NCI-H2107 (cell line): ENCODE measurements at places on chromosomes 2 and 18.

- no peak for DNase-seq
These were observed 174.8 kb downstream of the PRPF40A start for GRCh38 chr2:152542337-152542994.

- DNase-seq, result no peak
These were observed 35.0 kb downstream of the TPRKB start for GRCh38 chr2:73701968-73702665.

DNA sequence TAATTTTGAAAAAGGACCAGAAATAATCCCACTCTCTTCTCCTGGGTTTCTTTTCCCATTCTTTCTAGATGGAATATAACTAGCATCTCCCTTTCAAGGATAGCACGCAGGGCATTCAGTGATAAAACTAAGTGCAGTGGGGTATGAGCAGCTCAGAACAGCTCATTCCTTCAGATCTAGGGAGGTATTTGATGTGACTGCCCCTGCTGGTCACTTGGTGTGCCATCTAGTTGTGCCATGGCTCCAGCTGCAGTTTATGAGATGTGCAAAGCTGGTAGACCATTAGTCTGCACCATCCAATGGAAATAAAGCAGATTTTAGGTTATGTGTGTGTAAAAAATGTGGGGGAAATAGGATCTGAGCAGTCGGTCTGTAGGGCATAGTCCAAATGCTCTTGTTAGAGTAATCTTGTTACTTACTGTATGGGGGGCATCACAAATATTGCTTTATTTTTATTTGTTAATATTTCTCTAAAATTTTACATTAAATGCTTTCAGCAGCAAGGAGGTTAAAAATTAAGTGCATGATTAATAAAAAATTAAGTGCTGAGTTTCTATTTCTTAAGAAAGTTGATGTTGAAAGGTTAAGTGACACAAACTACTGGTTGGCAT lies 38.9 kb downstream of the CTAGE1 start:
- no peak for DNase-seq

DNA sequence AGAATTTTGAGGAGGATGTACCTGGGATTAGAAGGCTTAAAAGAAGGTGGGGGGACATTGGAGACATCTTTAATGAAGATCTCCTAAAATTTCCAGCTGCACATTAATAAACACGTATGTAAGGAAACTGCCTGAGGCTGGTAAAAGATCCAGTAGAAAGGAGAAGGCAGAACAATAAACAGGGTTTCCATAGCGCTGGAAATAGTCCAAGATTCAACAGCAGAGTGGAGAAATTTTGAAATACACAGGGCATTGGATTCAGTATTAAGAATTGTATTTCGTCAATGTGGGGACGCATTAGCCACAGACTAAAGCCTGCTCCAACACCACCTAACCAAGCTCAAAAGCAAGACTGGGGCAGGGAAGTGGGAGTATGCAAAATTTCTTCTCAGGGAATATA lies 606.9 kb upstream of the NRXN1 start:
- no peak for DNase-seq

DNA sequence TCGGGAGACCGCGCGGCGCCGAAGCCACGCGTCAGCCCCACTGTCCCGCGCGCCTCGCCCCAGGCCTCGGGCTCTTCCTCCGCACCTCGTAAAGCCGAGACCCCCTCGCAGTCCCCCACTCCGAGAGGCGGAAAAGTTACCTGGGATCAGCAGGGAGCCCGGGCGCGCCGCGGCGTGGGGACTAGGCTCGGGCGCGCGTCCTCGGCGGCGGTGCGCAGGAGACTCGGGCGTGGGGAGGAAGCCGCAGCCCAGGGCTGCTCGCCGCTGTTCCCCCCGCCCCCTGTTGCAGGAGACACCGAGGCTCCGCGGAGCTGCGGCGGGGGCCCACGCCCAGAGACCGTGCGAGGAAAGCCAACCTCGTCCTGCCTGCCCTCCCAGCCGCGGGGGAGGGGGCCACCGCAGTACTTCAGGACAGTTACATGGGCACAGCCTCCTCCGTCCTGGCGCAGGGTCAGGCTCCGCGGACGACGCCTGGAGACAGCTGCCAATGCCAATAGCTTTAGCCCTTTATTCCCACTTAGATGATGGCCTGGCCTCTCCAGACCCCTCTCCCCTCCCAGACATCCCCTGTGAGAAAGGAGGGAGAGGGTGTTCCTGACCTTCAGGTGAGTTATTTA lies at the start of gene EPB41L3:
EPB41L3 (minus strand) TSS at position 225 of the 617 bp plus-strand sequence. CDS start 54,814 bp downstream, outside the sequence.
- no peak for DNase-seq

DNA sequence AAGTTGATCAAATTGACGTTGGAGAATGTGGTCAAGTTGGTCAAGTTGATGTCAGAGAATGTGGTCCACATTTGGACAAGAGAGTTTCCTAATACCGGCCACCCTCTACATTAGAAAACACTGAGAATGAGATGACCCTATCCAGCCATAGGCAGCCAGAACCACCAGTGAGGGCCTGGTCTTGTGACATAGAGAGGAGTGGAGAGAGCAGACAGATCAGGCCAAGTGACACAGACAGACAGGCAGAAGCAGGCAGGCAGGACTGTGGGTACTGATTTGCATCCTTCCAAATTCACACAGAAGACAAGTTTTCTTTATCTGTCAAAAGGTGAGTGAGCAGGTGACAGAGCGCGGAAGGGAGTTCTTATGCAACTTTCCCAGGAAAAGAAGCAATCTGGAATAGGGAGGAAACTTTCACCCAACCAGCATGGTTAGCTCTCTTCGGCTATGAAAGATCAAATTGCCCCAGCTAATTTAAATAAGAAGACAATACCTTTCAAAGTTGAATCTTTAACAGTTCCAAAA lies 109.1 kb upstream of the PID1 start:
- DNase-seq, result no peak

DNA sequence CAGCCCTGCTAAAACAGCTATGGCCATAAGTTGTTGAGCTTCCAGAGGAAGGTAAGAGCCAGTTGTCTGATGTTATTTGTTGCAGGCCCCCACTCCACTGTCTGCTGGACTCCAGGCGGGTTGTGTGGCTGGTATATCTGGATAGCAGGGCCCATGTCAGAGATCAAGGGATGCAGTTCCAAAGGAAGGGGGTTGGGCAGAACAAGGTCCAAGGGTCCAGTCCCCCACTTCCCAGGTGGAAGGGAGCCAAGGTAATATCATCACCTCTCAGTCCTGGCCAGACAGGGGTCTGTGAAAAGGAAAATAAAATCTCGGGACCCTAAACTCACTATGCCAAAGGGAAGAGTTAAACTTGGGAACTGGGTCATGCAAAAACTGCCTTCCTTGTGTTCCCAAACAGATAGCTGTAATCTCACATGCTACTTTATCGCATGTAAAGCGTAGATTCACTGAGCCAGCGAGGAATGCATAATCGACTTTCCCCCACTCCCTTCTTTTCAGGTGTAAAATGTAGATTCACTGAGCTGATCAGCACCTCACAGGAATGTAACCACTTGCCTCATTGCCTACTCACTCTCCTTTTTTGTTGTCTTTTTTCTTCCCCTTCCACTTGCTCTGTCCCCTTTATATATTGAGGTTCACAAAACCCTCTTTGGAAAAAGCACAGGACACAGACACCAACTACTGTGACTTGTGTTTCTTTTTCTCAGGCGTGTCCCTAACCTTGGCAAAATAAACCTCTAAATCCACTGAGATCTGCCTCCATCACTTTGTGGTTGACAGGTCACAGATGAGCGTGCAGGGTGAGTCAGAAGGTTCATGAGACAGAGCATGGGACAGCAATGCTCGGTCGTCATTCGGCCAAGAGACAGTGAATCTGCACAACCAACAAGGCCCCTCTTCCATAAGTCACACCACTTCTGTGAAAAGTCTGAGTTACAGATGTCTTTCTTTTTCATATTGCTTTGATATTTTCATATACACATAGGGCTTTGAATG lies 255.3 kb upstream of the SIX2 start:
- DNase-seq, result no peak

DNA sequence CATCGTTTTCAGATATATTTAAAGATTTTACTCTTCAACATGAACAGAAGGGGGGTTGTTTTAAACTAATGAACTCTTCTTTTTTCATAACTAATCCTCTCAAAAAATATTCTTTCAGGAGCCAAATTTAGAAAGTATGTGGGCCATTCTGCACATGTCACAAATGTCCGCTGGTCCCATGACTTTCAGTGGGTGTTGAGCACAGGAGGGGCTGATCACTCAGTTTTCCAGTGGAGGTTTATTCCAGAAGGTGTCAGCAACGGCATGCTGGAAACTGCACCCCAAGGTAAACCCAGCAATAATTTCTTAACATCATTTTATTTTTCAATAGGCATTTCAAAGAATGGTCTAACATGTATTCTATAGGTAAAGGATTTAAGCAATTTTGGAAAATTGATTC lies 136.0 kb downstream of the EML6 start:
- DNase-seq, result no peak

- DNase-seq, result no peak
These were observed 237.9 kb downstream of the HAUS1 start for GRCh38 chr18:46341986-46342525.

DNA sequence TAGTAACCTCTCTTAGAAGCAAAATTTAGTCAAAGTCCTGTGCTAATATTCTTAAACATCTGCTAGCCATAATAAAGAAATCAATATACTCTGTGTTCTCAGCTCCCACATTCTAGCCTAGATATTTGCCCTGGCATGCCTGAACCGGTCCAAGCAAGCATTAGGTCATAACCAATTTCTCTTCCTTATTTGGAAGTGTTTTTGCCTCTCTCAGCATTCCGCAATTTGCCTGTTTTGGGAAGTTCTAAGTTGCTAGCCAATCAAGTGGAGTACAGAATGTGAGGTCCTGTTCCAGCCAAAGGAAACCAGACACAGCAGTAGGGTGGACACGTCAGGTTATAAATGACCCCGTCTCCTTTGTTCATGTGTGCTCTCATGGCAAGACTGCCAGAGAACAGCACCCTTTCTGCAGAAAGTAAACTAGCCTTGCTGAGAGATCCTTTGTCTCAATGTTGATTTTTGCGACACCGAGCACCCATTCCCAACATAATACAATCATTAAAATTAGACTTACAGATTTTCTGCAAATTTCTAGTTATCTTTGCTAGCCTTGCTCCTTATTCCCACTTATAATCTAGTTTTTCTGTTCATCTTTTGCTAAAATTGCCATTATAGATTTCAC lies 13.0 kb upstream of the SULT1C4 start:
- DNase-seq, result no peak

DNA sequence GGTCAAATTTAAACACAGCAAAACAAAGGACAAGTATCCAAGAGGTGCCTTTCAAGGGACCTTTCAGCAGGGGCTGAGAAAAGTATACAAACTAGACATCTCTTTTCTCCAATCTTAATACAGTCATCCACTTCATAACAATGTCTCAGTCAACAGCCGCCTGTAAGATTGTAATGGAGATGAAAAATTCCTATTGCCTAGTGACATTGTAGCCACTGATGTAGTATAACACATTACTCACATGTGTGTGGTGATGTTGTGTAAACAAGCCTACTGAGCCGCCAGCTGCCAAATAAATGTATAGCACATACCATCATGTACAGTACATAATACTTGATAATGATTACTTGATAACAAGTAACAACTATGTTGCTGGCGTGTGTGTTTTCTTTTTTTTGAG lies 31.0 kb downstream of the VIT start:
- no peak for DNase-seq

DNA sequence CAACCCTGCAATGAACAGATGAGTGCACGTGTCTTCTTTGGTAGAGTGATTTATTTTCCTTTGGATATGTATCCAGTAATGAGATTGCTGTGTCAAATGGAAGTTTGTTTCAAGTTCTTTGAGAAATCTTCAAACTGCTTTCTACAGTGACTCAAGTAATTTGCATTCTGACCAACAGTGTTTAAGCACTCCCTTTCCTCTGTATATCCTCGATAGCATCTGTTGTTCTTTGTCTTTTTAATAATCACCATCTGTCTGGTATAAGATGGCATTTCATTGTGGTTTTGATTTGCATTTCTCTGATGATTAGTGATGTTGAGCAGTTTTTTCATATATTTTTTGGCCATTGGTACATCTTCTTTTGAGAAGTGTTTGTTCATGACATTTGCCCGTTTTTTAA lies 1608.3 kb upstream of the ZEB2 start:
- no peak for DNase-seq

- no peak for DNase-seq
These were observed 2.6 kb upstream of the FAM171B start for GRCh38 chr2:186691231-186691630.

GRCh38 chr2:132766573-132766972 lies 96.6 kb upstream of the LYPD1 start:
- no peak for DNase-seq

DNA sequence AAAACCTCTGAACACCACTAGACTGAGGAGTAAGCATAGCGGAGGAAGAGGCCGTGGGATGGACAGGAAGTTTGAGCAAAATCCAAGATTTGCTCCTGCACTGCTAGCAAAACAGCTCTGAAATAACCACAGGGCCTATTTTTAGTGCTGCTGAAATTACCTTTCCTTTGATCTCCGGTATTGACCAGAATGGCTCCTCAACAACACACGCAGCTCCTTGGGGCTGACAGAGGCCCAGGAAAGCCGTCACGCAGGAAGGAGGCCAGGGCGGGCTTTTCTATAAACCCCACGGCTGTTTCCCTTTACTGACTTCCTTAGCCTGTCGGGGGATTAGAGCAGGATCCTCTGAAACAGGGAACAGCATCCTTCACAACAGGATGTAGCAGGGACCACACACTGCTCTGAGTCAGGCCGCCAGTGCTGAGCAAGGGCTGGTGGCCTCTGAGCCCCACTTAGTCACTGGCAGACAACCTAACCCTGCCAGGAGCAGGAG lies 80.8 kb upstream of the LCLAT1 start:
- no peak for DNase-seq

DNA sequence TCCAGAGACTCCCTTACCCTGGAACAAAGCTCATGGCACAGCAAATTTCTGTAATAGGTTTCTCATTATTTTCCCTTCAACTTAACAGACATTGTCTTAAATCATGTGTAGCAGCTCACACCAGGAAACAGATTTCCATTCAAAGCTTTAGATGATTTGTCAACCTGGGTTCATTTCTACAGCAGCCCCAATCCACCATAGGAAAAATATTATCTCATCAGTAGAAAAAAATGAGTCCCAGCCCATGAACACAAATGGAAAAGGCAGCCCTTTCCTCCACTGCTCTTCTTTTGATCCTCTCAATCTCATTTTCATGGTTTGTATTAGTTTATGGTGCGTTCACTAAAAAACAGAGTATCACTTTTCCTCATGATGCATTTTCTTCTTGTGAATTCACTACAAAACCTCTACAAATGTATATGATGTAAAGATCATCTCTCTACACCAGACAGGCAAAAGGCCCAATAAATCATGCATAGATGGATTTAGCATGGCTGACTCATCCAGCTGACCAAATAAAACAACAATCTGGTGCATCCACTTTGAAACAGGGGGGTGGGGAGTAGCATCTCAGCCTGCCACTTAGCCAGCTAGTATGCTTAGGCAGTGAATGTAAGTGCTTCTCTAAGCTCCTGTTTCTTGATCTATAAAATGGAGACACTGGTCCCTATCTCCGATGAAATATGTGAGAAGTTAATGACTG lies 78.6 kb downstream of the SATB2 start:
- no peak for DNase-seq

DNA sequence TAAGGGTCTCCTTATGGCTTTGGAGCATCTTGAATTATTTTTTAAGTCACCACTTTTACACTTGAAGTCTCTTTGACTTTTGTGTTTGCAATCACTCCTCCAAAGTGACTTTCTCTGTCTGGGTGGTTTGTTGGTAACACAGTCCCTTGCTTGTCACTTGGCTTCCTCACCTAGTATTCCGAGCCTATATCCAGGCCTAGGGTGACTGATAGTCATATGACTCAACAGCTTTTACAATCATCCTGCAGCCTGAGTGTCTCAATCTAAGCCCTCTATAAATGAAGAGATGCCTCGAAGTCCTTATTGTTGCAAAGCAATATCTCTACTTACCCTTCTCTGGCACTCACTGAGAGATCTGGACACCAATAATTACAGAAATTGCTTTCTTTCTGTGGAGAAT lies 53.9 kb upstream of the SETBP1 start:
- no peak for DNase-seq
